ENCODE measurements at places on chromosomes 12 and 14.
A peak's percentile ranks its signal among the peaks of the same experiment; 100 is the strongest.

GRCh38 chr14:94269156-94269555 is 23.9 kb downstream of the SERPINA10 start:
- DNase-seq = no peak

DNA sequence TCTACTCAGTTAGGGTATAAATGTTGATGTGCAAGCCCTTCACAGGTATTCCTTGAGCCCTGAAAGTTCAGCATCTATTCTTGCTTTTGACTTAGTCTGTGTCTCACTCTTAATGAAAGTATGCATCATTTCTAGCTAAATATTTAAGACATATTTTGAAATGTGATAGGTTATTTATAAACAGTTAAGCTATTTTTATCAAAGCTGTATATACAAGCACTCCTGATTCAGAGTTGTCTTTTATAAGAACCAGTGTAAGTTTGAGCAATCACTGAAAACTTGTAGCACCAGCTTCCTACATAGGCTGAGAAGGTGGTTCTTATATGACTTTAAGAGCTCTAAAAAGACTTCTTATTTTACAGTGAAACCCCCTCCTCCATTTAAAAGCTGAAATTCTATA is 98.6 kb downstream of the MYF5 start:
- no peak for DNase-seq

GRCh38 chr12:65668981-65669695 is 155.1 kb upstream of the HMGA2 start:
- peak; percentile 9 for DNase-seq

DNA sequence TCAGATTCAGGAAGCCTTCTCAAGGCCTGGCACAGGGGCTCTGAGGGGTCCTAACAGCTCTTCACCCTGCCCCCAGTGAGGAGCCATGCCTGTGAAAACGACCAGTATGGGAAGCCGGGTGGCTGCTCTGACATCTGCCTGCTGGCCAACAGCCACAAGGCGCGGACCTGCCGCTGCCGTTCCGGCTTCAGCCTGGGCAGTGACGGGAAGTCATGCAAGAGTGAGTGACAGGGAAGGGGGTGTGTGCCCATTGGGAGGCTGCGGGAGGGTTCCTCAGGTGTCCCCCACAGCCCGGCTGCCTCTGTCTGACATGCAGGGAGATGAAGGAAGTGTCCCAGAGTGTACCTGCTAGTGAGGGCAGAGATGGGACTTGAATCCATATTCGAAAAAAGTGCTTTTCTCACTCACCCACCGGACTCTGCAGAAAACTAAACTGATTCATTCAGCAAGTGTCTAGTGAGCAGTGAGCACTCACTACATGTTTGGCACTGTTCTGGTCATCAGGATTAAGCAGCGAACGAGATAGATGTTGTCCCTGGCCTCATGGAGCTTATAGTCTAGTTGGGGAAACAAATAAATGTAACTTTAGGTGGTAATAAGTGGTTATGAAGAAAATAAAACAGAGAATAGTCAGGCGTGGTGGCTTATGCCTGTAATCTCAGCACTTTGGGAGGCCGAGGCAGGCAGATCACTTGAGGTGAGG is 9.4 kb upstream of the LRP1-AS start:
- no peak for DNase-seq

- no peak for DNase-seq
These were observed 81.6 kb downstream of the ADGRD1 start for GRCh38 chr12:131035245-131035681.

GRCh38 chr12:23813206-23813605 is 136.3 kb downstream of the SOX5 start:
- no peak for DNase-seq

GRCh38 chr12:107544937-107545336 is 140.7 kb upstream of the PWP1 start:
- no peak for DNase-seq

- peak; percentile 73 for DNase-seq
These were observed at the start of gene JAG2 for GRCh38 chr14:105168496-105168978. TSS of gene JAG2 (minus strand) at chr14:105168776. CDS start at chr14:105168420, 356 bp downstream.

DNA sequence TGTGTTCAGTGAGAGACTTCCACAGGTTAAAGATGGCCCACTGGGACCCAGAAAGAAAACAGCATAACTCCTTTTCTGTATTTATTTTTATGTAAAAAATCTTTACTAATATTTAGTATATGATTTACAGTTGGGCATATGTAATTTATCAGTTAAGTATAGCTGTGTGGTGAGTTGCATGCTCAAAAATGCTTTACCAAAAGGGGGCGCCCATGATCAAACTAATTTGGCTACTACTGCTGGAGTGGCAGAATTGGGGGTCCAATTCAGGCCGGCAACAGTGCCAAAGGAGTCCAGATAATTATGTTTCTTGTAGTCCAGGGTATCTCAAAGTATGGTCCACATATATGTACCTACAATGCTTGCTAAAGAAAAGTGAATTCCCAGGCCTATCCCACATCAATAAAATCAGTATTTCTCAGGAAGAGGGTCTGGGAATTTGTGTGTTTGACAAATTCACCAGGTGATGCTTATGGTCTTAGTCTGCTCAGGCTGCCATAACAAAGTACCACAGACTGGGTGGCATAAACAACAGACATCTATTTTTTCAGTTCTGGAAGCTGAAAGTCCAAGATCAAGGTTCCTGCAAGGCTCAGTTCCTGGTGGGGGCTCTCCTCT is 152.0 kb downstream of the KTN1 start:
- DNase-seq = peak; percentile 63

GRCh38 chr12:51829011-51829481 is 19.5 kb downstream of the FIGNL2 start:
- no peak for DNase-seq

DNA sequence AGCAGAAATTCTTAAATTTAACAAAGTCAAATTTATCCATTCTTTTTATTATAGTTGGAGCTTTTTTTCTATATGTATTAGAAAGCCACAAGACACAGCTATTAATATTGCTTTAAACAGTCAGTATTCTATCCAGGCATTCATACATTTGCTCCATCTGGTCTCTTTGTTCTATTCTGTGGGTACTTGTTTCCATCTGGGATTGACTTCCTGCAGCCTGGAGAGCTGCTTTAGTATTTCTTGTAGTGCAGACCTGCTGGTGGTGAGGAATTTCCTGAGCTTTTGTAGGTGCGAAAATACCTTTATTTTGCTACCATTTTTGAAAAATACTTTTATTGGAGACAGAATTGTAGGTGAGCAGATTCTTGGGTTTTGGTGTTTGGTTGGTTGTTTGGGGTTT is 29.0 kb downstream of the CCDC60 start:
- no peak for DNase-seq

GRCh38 chr14:77122526-77123125 is 19.0 kb downstream of the ZDHHC22 start:
- no peak for DNase-seq

GRCh38 chr14:96001866-96002497 is 37.2 kb upstream of the C14orf132 start:
- DNase-seq = peak; percentile 83

GRCh38 chr12:107480836-107481608 is 204.6 kb upstream of the PWP1 start:
- no peak for DNase-seq

- DNase-seq = no peak
These were observed 191.1 kb downstream of the TMX1 start for GRCh38 chr14:51431033-51431709.

GRCh38 chr14:84312551-84312950 is 1217.4 kb upstream of the FLRT2 start:
- DNase-seq = no peak
